ENCODE measurements at places on chromosomes 3 and 15.

GRCh38 chr15:101808201-101808600 is 3.8 kb upstream of the OR4F15 start:
- no peak for DNase-seq

DNA sequence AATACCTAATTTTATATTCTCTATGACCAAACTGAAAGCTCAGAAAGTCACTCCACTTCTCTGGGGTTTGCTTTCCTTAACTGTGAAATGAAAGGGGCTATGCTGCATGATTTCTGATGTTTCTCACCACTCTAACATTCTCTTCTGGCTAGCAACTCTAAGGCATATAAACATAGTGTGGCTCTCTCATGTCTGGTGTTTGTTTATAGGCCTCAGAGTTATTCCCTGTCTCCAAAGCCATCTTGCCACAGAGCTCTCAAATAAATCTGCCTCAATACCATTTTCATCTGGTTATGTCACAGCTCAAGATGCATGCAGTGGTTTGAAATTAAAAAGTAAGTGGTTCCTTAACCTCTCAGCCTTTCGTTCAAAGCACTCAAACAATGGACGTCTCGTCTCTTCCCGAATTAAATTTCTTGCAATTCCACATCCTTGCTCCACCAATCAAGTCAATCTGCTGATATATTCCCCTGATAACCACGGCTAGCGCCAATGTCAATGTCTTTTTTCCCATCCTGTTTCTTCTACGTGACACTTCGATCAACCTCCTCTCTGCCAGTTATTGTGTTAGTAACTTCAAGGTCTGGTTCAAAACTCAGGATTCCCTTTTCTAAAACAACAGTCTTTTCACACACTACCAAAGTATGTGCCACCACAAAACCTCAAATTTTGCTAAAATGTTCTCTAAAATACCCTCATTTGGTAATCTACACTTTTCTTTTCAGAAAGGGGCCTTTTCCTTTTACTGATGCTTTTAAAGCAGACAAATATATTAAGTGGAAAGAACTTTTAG is 16.0 kb downstream of the TOMM70 start:
- no peak for DNase-seq

DNA sequence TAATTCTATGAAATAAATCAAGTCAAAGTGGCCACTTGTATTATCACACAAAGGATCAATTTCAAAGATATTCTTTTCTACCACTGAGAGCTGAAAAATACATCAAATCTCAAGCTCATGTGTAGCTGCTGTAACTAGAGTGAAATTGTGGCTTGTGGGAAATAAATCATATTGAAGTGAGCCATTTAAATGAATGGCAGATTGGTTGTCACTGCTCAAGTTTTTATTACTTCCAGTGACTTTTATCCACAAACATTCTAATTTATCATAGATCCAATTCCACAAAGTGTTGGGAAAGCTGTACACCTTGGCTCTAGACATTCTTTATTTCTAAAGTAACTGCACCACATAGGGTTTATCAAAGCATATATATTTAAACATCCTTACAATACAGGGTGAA is 285.4 kb downstream of the CNTN3 start:
- DNase-seq: no peak

GRCh38 chr3:187798531-187799530 is 53.6 kb upstream of the BCL6 start:
- DNase-seq: no peak

- no peak for DNase-seq
These were observed 44.2 kb upstream of the GATA2 start for GRCh38 chr3:128537091-128537703.
